ENCODE measurements at places on chromosomes 1 and 21.

DNA sequence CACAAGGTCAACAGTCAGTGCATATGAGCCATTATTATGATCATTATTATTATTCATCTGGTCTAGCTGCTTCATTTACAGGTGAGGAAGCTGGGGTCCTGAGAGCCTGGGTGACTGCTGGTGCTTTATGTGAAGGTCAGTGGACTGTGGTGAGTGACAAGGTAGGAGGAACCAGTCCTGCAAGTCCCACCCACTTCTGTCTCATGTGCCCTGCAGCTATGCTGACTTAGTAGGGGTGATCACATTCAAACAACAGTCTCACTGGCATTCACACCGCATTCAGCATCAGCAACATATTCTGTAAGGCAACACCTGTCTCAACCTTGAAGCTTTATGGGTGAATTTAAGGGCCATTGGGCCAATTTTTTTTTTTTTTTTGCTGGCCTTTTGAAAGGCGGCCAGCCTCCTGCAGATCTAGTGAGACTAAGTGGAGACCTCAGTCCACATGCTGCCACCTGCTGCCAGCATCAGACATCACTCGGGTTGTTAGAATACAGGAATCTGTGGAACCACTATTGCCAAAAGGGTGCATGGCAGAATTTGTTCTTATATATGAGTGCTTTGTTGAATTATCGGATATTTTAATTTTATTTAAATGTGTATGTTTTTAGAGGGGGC is 59.9 kb upstream of the CACNA1E start:
- DNase-seq: no peak

DNA sequence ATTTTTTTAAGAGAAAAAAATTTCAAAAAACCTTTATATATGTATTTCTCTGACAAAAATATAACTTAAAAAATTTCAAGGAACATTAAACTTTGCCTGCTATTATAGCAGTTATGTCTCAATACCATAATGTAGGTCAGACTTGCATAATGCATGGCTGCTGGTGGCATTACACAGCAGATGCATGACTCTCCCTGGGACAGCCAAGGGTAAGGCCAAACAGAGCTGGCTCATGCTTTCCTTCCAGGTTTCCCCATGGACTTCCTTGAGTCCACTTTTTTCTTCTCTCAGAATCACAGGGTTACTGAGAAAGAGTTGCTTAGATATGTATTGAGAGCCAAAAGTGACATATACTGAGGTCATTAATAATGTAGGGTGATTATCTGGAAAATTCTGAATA is 43.7 kb downstream of the RHOU start:
- no peak for DNase-seq

GRCh38 chr1:234579967-234580366 is 30.0 kb downstream of the IRF2BP2 start:
- no peak for DNase-seq

DNA sequence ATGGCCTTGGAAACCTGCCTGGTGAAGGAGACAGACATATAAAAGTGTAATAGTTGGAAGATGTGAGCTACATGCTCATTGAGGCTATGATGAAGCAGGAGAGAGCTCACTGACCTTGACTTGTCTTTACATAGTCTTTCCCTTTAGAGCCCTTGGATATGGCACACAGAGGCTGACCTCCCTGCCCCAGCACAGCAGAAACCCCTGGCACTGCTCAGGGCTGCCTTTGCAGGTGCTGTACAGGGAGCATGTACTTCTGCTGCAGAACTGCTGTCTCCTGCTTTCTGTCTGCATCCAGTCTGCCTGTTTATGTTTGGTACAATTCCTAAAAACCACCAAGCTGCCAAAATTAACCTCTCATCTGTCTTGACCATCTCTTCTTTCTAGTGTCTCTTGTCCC is 80.5 kb downstream of the C1orf21 start:
- DNase-seq: no peak

DNA sequence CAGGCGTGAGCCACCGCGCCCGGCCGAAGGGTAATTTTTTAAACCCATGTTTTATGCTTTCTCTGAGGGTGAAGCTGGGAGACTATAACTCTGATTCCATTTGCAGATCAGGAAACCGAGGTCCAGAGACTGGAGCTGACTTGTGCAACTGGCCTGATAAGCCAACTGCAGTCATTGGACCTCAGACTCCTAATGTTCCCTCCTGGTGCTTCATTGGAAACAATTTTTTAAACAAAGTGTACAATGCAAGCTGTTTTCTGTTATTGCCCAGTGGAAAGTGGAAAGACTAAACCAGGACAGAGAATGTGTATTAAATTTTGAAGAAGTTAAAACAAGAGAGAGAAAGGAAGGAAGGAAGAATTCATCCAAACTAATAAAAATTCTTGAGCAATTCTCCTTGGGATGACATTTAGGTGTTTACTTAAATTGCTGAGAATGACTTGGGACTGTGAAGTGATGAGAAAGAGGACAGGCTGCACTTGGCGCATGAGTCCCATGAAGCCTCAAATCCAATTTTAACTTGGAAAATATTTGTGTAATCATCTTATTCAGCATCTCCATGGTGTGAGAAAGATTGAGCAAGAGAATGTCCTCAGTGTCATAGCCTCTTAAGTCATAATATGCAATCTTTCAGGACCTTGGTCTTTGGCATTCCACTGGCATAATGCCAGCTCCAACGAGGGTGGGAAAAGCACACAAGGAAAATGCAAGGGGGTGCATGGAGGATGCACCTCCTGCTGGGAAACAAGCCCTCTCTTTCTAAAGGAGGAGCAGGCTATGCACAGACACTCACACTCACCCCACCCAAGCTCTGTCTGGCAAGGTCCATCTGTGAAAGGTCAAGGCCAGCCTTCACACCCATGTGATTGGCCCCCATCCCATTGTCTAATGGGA is 342.0 kb downstream of the SIPA1L2 start:
- DNase-seq: no peak

DNA sequence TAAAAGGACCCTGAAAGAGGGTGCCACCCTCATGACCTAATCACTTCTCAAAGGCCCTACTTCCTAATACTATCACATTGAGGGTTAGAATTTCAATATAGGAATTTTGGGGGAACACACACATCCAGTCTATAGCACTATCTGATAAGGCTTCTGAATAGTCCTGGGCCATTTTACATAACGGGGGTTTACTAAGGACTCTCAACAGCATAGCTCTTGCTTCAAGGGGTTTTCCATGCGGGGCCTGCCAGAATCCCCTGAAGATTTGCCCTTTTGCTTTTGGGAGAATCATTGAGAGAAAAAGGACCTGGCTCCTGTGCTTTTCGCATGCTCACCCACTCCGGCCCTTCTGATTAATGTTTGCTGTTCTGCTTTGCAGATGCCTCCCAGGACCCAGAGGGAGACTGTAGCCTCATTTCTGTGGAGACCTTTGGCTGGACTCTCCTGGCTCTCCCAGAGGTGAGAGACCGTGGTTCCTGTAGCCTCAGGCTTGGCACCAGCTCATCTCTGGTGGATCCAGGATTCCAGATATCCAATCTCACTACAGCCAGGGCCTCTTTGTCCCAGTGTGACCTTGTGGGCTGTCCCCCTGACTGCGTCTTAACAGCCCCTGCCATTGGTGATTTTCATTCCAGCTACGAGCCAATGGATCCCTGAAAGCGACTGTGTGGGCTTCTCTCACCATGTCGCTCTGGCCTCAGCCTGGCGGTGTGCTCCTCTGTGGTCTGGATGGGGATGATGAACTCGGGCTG is 72.6 kb downstream of the DDR2 start:
- DNase-seq: no peak

GRCh38 chr1:59318271-59318860 is 21.5 kb downstream of the FGGY start:
- no peak for DNase-seq

- no peak for DNase-seq
Measured at GRCh38 chr1:180482425-180483275, 19.7 kb downstream of the ACBD6 start.

GRCh38 chr21:45992301-45993209 is 11.0 kb downstream of the COL6A1 start:
- no peak for DNase-seq

DNA sequence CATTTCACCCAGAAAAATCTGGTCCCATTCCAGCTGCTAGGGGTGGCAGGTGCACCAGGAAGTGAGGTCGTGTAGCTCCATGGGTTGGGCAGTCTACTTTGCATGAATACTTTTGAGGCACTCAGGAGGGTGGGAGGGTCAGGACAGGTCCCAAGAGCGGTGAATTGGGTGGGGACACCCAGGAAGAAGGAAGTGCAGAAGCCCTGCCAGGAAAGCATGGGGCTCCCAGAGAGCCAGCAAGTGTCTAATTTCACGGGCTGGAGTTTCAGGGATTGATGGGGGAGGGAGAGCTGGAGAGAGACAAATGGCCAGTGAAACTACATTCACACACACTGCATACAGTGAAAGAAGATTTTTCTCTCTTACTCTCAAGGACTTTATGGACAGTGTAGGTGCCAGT is 137.8 kb downstream of the GALNT2 start:
- no peak for DNase-seq

DNA sequence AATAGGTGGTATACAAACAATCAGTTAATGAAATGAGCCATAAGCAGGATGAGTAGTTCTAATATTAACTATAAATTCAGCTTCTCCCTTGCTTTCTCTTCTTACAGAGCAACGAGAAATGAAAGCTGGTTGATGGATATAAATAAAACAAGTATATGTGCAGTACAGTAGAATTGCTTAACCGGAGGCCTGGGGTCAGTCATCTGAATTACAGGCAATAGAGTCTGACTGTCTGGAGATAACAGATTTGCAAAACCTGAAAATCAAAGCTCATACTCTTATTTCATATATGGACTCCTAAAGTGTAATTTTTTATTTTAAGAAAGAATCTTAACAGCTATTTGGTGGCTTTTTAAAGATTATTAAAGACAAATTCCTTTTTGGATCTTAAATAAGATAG is 43.1 kb upstream of the SGIP1 start:
- DNase-seq: no peak

DNA sequence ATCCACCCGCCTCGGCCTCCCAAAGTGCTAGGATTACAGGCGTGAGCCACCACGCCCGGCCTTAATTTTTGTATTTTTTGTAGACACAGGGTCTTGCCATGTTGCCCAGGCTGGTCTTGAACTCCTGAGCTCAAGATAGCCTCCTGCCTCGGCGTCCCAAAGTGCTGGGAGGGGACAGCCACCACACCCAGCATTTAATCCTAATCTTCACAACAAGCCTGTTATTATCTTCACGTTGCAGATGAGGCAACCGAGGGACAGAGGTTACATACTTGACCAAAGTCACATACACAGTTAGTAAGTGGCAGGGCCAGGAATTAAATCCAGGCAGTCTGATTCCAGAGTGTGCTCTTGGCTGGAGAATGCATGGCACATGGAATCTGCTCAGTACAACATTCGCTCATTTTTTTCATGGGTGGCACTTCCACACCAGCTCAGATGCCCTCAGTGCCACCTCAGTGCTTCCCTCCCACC is 4.8 kb upstream of the GPR37L1 start:
- DNase-seq: no peak

GRCh38 chr1:163296504-163297263 is 25.1 kb upstream of the NUF2 start:
- no peak for DNase-seq

DNA sequence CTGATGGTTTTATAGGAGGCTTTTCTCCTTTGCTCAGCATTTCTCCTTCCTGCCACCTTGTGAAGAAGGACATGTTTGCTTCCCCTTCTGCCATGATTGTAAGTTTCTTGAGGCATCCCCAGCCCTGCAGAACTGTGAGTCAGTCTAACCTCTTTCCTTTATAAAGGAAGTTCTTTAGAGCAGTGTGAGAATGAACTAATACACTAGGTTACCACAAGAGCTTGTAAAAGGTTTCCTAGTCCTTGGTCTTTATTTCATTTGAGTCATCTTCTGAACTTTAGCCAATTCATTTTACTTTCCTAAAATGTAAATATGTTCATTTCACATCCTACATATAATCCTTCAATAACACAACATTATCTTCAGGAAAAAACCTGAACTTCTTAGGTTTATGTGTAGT is 365.3 kb downstream of the HHIPL2 start:
- DNase-seq: no peak

- DNase-seq: no peak
Measured at GRCh38 chr1:110756506-110756905, 81.8 kb upstream of the KCNA3 start.

Measured in stimulated activated CD8-positive, alpha-beta memory T cell treated with anti-CD3 and anti-CD28 coated beads, Interleukin-7, amount 100 ng/mL, for 1 hour (primary cell).